ENCODE measurements at places on chromosomes 1 and 21.

- DNase-seq = no peak
These were observed 3.3 kb downstream of the SLX9 start for GRCh38 chr21:44943005-44943685.

DNA sequence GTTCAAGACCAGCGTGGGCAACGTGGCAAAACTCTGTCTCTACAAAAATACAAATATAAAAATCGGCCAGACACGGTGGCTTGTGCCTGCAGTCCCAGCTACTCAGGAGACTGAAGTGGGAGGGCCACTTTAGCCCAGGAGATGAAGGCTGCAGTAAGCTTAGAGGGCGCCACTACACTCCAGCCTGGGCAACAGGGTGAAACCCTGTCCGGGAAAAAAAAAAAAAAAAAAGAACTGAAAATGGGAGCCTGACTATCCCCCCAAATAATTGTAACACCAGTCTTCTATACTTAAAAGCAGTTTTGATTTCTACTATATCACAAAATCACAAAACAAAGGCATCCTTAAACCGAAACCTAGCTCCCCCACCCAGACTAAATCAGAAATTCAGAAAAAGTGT is 60.3 kb downstream of the CDC42BPA start:
- no peak for DNase-seq

- DNase-seq = peak; percentile 59
These were observed 38.4 kb upstream of the CD101 start for GRCh38 chr1:116962987-116963639.

GRCh38 chr1:93641527-93641926 is 40.1 kb downstream of the BCAR3 start:
- peak; percentile 62 for DNase-seq

DNA sequence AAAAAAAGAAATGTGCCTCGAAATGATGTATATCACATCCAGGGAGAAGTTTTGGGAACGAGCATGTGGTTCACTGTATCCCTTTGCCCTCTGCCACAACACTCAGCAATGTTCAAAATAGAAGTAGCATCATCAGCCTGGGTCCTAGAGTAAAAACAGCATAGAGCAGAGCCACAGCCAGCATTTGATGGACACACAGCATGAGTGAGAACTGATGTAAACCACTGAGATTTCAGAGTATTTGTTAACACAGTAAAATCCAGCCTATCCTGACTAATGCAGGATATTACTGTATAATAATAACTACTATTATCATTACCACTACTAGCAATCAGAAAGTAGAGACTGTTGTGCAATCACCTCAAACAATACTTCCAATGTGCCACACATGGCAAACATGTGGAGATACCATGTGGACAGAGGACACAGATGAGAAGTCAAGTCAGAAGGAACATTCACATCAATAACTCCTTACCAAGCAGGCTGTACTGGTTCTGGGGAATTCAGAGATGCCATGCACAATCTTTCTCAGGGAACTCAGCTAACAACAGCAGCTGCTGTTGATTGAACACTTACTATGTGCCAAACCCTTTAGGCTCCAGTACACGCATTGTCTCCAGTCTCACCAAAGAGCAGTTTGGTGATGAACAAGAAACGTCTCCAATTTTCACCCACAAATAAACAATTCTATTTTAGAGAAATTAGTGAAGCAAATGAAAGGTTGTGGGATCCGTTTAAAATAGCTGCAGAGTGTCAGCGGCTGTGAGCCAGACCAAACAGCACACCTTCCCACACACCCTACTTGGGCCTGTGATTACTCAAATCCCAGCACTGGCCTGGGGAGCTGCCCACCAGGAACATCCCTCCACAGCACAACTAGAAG is 16.6 kb upstream of the GFI1 start:
- DNase-seq = no peak

- peak; percentile 55 for DNase-seq
These were observed 1.9 kb upstream of the HSPB7 start for GRCh38 chr1:16019644-16020277.

GRCh38 chr1:55131801-55132200 is 83.4 kb downstream of the USP24 start:
- DNase-seq = peak; percentile 55

DNA sequence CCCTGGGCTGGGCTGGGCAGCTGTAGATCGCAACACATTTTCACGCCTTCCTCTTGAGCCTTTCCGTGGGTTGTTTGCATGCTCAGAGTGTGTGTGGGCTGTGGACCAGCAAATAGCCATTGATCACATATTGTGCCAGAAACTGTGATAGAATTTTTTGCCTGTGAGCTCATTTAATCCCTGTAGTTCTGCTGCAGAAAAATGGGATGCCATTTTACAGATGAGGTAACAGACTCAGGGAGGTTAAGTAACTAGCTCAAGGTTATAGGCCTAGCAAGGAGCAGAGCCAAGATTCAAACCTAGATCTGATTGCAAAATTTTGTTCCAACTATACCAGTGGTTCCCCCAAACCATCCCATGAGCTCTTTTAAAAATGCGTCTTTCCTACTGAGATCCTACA is 10.5 kb downstream of the SPATA46 start:
- no peak for DNase-seq

DNA sequence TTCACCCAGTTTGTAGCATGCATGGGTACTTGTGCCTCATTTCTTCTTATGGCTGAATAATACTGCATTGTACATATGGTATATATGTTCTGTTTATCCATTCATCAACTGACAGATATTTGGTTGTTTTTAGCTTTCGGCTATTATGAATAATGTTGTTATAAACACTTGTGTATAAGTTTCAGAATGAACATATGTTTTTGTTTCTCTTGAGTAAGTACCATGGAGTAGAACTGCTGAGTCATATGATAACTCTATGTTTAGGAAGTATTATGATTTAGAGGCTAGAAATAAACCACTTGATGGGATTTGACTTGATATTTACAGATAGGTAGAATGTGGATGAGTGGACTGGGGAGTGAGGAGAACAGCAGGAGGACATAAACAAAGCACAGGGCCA is 48.6 kb downstream of the WNT2B start:
- no peak for DNase-seq

All from astrocyte of the hippocampus (primary cell).